ENCODE measurements at places on chromosomes 12 and 14.

GRCh38 chr12:110733900-110734299 is 8.8 kb downstream of the PPP1CC start:
- no peak for DNase-seq

GRCh38 chr12:132560364-132560613 is 50.1 kb downstream of the LRCOL1 start:
- no peak for DNase-seq

GRCh38 chr12:53217051-53217930 is 10.2 kb upstream of the ITGB7 start:
- DNase-seq = no peak

DNA sequence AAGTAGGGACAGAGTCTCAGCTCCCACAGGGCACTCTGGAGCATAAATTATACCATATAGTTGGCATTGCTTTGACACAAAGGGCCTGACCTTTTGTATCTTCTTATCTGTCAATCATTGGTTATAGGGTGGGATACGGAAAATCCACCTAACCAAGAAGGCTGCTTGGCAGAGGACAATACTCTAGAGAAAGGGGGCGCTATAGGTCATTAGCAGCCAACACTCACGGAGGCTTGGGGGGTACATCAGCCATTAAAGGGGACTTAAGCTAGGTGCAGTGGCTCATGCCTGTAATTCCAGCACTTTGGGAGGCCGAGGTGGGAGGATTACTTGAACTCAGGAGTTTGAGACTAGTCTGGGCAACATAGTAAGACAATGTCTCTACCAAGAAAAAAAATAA is 22.9 kb downstream of the SPTSSA start:
- no peak for DNase-seq

DNA sequence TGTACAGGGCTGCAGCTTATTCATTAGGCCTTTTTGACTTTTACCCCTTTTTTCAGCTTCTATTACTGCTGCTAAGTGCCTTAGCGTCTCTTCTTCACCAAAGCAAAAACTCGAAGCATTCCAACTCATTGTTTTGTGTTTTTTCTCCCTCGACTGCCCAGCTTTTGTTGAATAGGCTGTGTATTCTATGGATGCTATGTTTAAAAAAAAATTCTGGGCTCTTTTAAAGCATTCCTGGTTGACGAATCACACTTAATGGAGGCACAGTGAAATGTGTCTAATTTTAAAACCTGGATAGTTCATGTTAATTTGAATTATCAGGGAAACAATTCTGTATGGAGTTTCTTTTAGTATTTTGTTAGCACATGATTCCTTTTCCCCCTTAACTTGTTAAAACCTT is 29.7 kb downstream of the KTN1 start:
- no peak for DNase-seq

DNA sequence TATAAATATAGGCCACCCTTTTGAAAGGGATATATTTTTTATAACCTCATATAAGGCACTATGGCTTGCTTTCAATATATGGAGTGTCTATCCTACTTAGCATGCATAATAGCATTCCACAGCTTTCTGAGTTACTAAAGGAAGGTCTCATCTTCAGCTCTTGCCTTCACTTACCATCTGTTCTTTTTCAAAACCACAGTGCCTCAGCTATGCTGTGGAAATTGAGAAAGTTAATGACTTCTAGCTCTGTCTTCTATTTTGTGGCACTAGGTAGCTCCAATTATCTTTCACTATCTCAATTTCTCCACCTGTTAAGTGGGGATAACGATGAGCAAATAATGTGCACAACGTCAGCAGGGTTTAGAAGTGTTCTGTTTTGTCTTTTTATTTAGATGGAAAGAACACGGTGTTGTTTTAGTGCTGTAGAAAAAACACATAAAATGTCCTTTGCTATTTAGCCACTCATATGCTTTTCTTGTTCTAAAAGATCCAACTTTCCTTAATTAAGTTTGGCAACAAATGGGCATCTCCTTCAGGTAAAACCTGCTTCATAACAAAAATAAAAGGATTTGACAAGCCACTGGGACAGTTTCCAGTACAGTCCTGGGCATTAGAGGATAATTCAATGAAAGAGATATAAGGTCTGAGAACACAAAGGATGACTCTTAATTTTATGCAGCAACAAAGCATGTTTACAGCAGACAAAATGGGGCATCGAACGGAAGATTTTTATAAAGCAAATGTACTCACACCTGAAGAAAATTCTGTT is 462.0 kb upstream of the SYT1 start:
- no peak for DNase-seq

DNA sequence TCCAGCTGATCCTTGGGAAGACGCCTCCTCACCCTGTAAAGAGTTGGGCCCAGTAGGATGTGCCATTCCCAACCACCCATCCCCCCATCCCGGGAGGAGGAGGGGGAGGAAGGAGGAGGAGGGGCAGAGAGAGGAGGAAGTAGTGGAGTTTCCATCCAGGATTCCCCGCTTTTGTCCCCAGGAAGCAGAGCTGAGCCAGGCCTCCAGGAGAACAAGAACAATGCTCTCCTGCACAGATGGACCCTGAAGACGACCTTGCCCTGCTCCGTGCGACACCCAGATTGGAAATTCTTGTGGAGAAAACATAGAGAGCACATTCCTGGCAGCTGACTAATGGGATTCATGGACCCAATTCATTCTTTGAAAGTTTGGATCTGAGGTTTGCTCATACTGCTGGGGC is 132.3 kb upstream of the CRY1 start:
- no peak for DNase-seq

DNA sequence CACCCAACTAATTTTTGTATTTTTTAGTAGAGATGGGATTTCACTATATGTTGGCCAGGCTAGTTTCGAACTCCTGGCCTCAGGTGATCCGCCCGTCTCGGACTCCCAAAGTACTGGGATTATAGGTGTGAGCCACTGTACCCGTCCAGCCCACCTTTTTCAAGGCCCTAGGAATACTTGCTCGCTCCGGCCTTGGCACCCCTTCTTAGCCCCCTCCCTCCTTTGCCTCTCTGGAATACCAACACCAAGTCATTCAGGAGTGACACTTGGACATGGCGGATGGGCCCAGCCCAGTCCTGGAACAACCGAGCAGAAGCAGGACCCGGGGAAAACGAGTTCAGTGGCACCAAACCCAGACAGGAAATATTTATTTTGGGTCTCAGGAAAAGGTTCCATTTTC is 29.1 kb downstream of the PLEKHG3 start:
- no peak for DNase-seq

- no peak for DNase-seq
Observed at GRCh38 chr14:31545328-31545727, 15.9 kb upstream of the NUBPL start.

- DNase-seq = no peak
Observed at GRCh38 chr14:19800282-19801117, 3.1 kb upstream of the OR4N2 start.

- no peak for DNase-seq
Observed at GRCh38 chr14:54737132-54737711, 165.4 kb downstream of the GCH1 start.

- DNase-seq = no peak
Observed at GRCh38 chr12:114266536-114266935, 139.4 kb downstream of the TBX5 start.

DNA sequence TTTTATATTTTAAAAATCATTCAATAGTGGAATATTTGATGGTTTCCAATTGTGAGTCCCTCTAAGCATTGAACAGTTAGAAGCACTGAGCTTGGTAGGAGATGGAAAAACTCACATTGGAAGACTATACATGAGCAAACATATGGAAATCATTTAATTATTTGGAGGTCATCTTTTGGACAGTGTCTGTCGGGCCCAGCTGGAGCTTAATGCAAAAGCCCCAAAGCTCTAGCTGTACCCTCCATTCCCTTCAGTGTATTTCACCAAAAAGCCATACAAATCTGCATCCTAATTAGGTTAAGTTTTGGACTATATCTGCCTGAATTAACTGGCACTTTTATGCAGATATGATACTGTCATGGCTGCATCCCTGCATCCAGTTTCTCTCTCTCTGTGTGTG is 365.7 kb downstream of the FLRT2 start:
- no peak for DNase-seq

GRCh38 chr12:54555670-54556257 is 6.4 kb downstream of the PDE1B start:
- no peak for DNase-seq

DNA sequence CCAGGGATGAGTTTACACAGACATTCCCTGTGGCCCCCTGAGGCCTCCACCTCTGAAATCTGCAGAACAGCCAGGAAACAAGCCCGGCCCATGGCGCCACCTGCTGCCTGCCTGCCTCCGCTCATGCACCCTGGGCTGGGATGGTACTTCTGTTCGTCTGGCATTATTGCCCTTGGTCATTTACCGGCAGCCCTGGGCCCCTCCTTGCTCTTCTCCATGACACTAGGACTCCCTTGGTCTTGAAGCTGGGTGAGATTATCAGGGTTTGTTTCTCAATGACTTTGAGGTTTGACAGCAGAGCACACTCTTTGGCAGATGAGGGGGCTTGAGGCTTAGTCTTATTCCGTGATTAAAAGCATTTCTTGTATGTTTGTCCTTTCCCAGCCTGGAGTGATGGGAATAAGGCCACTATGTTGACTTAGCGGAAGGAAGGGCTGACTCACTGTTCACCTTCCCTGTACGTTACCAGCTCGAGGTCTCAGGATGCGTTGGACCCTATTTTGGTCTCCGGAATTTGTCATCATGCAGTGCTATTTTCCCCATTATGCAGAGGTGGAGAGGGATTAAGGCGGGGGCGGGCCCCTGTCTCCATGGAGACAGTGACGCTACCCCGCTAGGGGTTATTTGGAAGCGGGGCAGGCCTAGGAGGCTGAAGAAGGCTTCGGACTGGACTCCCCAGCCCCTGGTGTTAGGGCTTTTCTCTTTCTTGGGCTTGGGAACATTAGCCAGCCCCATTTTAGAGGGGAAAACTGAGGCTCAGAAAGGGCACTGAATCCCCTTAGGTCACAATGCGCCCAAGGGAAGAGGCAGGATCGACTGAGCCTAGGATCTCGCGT is 706 bp upstream of the PEX5 start:
- no peak for DNase-seq

GRCh38 chr14:76926521-76927251 is 100.5 kb downstream of the LRRC74A start:
- DNase-seq = no peak

GRCh38 chr12:64995816-64996215 is 125.3 kb downstream of the WIF1 start:
- no peak for DNase-seq

GRCh38 chr12:19048943-19049342 is 80.6 kb upstream of the PLEKHA5 start:
- no peak for DNase-seq

GRCh38 chr12:70854881-70855568 is 65.5 kb downstream of the PTPRR start:
- no peak for DNase-seq

DNA sequence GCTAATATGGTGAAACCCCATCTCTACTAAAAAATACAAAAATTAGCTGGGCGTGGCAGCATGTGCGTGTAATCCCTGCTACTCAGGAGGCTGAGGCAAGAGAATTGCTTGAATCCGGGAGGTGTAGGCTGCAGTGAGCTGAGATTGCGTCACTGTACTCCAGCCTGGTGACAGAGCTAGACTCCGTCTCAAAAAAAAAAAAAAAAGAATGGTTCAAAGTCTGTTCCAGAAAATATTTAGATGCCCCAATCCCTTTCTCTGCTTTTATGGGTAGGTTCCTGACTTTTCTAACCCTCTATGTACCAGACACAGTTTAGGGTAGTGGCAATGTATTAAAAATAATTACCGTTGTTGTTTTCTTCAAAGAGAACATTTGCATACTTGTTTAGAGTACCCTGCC is 161.4 kb downstream of the STXBP6 start:
- no peak for DNase-seq

DNA sequence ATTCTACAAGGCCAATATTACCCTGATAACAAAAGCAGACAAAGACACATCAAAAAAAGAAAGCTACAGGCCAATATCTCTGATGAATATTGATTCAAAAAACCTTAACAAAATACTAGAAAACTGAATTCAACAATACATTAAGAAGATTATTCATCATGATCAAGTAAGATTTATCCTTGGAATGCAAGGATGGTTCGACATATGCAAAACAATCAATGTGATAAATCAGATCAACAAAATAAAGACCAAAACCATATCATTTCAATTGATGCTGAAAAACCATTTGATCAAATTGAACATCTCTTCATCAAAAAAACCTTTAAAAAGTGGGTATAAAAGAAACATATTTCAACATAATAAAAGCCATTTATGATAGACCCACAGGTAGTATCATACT is 117.3 kb downstream of the CPNE8 start:
- no peak for DNase-seq

DNA sequence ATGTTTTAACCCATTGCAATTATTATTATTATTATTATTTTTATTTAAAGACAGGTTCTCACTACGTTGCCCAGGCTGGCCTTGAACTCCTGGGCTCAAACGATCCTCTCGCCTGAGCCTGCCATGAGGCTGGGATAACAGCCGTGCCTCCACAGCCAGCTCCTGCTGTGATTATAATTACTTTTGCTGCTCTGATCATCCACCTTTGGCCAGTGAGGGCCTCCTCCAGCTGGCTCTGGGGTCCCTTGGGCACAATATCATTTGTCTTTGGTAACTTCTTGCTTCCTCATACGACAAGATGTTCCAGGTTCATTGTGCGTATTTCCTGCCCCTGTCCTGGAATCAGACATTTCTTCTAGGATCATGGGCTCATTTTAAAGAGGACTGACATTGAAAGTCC is 28.4 kb downstream of the LRTM2 start:
- no peak for DNase-seq

- no peak for DNase-seq
Observed at GRCh38 chr12:20132818-20133217, 235.5 kb upstream of the PDE3A start.

GRCh38 chr12:114445401-114446323 is 39.7 kb upstream of the TBX5 start:
- DNase-seq = no peak

DNA sequence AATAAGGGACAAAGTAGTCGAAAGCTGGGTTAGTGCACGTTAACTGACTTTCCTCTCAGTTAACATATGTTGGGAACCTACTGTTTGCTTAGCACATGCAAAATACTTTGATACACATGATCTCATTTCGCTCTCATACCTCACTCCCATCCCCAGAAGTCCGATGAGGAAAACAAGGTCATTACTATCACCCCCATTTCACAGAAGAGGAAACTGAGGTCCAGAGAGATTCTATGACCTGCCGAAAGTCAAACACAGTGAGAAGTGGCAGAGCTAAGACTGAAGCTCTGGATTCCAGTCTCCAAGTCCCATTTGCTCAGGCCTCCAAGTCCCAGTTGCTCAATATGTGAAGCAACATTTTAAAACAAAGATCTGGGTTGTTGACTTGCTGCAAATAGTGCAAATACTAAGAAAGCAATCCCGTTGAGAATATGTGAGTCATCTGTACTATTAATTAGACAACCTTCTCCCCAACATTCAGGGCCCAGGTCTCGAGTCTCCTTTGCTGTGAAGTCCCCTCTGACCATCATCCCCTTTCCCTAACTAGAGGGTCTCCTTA is 170.6 kb upstream of the PWP1 start:
- no peak for DNase-seq

GRCh38 chr14:56170877-56171422 is 52.7 kb downstream of the PELI2 start:
- no peak for DNase-seq

- no peak for DNase-seq
Observed at GRCh38 chr12:57604992-57605810, 577 bp downstream of the DTX3 start.

- no peak for DNase-seq
Observed at GRCh38 chr14:58639842-58640484, 2.2 kb downstream of the DACT1 start.

- DNase-seq = no peak
Observed at GRCh38 chr12:71639341-71639760, 24.3 kb downstream of the ZFC3H1 start.

- DNase-seq = no peak
Observed at GRCh38 chr12:54126029-54126695, 62.6 kb downstream of the SMUG1 start.
